Iris pigment epithelial cell (primary cell): ENCODE measurements at places on chromosomes 5 and 9.
A peak's percentile ranks its signal among the peaks of the same experiment; 100 is the strongest.

DNA sequence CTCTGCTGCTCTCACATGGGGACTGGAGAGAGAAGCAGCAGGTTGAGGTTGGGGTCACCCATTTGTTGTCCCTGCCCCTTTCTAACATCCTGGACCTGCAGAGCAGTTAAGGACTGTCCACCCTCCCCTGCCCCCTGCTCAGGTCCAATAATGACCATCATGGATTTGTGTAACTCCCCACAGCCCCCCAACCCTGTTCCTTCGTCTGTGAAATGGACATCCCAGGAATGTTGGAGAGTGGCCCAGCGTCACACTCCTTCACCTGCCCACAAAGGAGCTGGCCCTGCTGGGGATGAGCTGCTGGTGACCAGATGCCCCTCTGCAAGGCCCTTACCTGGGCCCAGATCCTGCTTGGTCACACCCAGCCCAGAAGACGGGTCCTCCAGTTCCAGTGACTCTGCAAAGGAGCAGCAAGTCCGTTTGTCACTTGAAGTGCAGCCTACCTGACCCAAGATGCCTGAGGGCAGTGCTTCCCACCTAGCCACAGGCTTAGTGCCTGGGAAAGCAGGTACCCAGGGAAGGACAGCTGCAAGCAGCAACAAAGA, 10.4 kb downstream of the CD74 start:
- no peak for DNase-seq

DNA sequence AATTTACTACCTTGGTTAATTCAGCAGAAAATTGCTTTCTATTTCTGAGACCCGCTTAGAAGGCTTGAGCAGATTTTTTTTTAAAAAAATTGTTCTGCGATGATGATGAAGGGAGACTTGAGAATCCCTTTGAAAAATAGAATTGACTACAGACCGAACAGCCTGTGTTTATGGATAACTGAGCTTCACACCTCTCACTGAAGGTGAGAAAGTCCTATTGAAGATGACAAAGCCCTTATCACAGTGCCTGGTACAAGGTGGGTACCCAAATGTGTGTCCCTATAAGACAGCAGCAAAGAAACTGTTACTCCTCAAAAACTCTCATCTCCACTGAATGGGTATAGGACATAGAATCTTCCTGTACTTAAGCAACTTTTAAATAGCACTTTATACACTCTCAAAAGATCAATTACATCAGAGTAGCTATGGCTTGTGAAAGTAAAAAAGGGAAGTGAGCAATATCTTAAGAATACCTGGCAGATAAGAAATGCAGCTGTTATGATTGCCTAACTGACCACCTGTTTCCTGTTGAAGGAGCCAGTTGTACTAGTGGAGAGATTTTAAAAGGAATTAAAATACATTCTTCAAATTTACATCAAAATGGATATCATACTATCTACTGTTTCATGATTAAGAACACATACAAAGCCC, 419.7 kb downstream of the CHSY3 start:
- DNase-seq = peak; percentile 83

DNA sequence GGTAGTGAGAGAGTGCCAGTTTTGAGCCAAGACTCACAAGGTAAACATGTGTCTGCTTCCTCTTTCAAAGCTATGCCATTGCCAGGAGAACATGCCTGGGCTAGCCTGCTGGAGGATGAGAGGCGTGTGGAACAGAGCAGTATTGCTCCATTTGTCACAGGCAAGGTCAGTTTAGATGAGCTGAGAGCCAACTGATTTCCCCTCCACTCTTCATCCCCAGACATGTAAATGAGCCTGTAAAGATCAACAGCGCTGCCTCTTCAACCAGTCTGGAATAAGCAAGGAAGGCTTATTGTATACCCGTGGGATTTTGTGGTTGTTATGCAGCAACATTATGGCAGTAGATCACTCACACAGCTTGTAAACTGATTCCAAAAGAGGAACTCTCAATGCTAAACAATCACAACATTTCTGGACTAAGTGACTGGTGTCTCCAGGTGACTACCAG, 8.2 kb upstream of the GDNF start:
- DNase-seq = peak; percentile 77

- DNase-seq = no peak
Measured at GRCh38 chr5:101482931-101483330, 579.8 kb upstream of the ST8SIA4 start.

DNA sequence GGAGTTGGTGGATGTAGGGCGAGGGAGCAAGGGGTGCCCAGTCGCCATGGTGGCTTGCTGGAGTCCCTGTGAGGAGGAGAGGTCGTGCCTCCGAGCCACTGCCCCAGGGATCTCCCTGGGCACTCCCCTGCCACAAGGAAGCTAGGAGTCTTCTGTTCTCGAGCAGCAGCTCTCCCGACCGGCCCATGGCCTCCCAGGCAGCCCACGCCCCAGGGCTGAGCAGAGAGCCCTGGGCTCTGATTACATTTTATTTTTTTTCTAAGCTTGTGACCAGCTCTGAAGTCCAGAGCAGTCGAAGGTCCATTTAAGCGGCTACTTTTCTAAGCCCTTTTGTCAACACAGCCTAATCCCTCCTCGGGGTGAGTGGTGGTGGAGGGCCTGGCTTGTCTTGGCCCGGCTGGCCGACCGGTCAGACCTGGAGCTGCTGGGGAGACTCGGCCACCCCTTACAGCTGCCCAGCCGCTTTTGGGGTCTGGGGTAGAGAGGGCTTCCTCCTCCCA, 2.1 kb downstream of the RXRA start:
- DNase-seq = peak; percentile 70
